T-helper 17 cell (primary cell): ENCODE measurements at places on chromosomes 11 and 22. TPM values are rescaled to one million over a fixed set of nuclear protein-coding genes. Genes with fewer than 3 reads are reported as not detected.

- no peak overlapping the region for H3K4me3 ChIP-seq
- H3K27me3 ChIP-seq = peaks cover 7% of the 10 kb centered on the region
- DNase-seq = no peak
- H3K4me1 ChIP-seq = peaks cover 3% of the 10 kb centered on the region
- no peak overlapping the region for H3K27ac ChIP-seq
Measured at GRCh38 chr11:94629741-94630140, 62.6 kb downstream of the PIWIL4 start.

GRCh38 chr11:113867843-113868503 lies 7.4 kb downstream of the USP28 start:
- no peak overlapping the region for H3K4me3 ChIP-seq
- H3K4me1 ChIP-seq = peaks cover 17% of the 10 kb centered on the region
- H3K27ac ChIP-seq = peak overlapping the region; percentile 11

- H3K4me1 ChIP-seq = peaks cover 43% of the 10 kb centered on the region
- no peak for DNase-seq
- H3K27me3 ChIP-seq = no peaks in the 10 kb centered on the region
- H3K4me3 ChIP-seq = peak overlapping the region; percentile 49
Measured at GRCh38 chr11:65559951-65560537, 1.9 kb upstream of the LTBP3 start.

Gene FIBIN
- not detected for total RNA-seq

Gene DDI1
- not detected for total RNA-seq

Gene OR4C3
- total RNA-seq = not detected
